NCI-H2029 (cell line): ENCODE measurements at places on chromosomes 2 and 18.

DNA sequence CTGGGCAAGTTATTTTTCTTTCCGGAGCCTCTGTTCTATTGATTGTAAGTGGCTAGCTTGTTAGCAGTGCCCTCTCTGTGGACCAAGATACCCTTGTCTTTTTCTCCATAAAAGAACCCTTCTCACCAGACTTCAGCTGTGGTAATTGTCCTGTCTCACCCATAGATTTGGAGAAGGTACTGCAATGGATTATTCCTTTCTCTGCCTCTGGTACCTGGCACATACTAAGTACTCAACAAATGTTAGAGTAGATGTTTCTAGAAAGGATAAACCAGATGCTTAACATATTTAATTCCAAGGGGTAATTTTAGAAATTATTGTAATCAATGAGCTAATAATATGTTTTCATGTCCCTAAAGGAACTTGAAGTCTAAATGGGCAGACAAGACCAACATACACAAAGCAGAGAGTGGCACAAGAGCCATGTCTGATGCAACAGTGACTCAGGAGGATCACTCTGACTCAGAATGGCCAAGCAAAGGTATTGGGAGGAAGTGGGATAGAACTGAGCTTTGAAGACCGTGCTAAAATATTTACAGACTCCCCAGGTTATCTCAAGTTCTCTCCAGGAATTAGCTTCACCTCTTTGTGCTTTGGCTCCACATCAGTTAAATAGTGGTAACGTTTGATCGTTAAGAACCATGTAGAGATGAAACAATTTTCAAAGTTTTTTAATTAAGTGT is 129.7 kb upstream of the OSR1 start:
- DNase-seq, result no peak

- peak; percentile 83 for DNase-seq
These were observed 901 bp downstream of the ICA1L start for GRCh38 chr2:202870431-202871299.

DNA sequence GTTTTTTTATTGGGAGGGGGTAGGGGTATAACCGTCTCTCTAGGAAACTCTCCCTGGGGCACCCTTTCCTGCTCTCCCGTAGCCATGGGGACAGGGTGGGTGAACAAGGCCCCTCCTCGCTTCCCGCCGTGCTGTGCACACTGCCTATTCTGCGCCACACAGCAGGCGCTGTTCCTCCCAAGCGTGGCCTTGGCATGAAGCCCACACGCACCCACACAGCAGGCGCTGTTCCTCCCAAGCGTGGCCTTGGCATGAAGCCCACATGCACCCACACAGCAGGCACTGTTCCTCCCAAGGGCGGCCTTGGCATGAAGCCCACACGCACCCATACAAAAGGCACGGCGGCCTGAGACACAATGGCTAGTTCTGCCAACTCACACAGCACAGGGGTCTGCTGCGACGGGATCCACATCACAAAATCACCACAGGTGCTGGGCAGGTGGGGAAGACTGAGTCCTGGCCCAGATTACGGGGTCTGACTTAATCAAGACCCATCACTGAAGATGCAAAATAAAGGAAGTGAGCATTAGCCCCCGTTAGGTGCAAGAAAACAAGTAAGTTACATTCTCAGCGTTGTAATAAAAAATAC is 46.6 kb upstream of the TPO start:
- peak; percentile 63 for DNase-seq

- DNase-seq, result no peak
These were observed 67.1 kb upstream of the YWHAQ start for GRCh38 chr2:9697909-9698308.

DNA sequence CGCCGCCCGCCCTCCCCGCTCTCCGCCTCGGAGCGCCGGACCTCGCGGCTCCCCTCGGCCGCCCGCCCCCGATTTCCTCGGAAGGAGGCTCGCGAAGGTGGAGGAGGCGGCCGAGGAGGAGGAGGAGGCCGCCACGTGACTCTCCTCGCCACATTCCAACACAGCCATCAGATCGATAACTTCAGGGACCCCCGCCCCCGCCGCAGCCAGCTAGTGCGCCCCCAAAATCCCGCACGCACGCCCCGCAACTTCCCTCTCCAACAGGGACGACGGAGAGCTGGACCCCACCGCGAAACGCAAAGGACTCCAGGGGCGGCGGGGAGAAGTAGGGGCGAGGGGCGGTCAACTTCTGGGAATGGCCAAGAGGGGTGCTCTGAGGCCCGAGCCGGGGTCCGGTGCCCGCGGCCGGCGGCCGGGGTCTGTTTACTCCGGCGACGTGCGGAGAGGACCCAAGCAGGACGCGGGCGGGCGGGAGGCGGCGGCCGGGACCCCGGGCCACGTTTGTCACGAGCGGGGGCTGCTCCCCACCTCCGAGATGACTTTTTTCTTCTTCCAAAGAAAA is 2.0 kb downstream of the ZNF521 start:
- no peak for DNase-seq

DNA sequence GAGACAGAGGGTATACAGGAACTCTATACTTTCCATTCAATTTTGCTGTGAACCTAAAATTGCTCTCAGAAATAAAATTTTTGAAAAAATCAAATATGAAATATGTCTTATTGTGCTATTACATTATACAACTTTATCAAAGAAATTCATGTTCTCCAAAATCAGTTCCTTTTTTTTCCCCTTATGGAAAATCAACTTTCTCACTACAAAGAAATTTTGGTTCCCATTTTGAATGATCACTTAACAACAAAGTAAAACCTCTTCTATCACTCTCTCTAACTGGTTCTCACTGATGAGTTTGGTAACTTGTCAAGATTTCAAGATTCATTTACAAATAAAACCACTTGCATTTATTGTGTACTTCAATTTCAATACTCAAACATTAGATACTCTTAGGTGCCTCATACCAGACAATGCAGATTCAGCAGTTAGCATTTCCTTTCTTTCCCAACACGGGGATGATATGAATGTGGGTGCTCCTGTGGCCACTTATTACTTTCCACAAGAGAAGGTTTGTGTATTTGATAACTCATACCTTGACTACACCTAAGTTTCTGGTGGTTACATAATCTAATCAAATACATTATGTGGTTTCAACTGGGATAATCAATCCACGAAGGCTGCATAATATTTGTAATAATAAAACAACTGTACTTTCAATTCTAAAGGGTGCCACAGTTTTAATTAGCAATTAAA is 6.4 kb downstream of the PSME4 start:
- DNase-seq, result no peak

DNA sequence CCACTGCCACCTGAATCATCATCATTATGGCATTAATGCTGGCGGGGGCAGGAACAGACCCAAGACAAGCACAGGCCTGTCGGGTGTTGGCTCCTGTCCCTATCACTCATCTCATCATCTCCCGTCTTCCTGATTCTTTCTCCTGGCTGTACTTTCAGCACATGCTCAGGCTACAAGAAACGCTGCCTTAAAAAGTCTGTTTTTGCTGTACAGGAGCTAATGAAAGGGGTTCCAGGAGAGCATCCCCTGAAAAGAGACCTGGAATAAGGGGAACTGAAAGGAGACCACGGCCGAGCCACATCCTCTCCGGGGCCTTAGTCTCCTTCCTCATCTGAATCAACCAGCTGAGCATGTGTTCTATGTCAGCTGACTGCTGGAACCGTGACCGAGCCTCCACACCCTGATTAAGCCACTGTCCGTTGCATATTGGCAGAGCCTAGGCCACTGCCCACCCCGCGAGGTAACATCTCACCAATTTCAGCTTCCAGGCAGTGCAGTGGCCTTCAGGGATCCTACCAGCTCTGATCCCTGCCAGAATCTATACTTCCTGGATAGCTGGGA is 62.6 kb downstream of the DNMT3A start:
- no peak for DNase-seq

GRCh38 chr2:150030436-150031190 is 443.0 kb upstream of the MMADHC start:
- DNase-seq, result peak; percentile 3

DNA sequence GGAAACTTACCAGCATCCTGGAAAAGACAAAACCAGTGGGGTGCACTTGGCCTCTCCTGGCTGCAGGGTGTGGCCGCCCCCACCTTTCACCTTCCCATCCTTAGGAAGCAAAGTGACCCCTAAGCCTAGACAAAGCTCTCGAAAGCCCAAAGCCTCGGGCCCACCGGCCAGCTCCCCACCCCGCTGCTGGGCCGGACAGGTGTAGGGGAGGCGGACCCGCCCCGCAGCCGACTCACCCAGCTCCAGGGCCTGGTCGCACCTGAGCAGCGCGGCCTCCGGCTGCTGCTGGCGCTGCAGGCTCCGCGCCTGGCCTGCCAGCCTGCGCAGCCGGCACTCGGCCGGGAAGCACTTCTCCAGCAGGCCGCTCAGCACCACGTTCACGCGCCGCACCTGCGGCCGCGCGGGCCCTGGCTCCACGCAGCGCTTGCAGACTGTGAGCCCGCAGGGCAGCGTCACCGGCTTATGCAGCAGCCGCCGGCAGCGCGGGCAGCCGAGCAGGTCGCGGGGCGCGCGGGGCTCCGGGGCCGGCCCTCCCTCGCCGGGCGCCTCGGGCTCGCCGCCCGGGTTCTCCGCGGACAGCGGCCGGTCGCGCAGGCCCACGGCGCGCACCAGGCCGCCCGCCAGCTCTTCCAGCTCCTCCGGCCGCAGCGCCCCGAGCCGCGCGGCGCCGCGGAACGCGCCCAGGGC is 979 bp downstream of the LONRF2 start:
- peak; percentile 31 for DNase-seq

- no peak for DNase-seq
These were observed 275.9 kb downstream of the MREG start for GRCh38 chr2:215737477-215737876.

- DNase-seq, result no peak
These were observed 14.9 kb downstream of the HPCAL1 start for GRCh38 chr2:10317646-10318045.

GRCh38 chr2:151730262-151730975 is 3.9 kb downstream of the NEB start:
- peak; percentile 20 for DNase-seq

DNA sequence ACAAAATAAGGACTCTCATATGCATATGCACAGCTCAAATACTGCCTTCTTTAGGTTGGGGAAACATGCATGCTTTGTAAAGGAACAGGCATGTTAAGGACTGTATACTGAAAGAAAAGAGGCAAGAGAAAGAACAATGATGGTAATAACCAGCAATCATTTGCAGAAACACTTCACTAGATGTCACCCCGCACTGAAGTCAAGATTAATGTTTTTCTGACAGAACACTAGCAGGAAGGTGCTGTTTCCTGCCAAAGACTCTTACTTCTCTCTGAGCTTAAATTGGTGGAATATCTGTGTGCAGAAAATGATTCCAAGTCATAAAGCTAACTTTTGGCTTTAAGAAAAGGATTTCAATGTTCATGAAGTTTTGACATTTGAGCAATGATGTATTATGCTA is 19.3 kb upstream of the CSRNP3 start:
- DNase-seq, result no peak

- DNase-seq, result no peak
These were observed 17.6 kb upstream of the CD28 start for GRCh38 chr2:203688798-203689197.

- no peak for DNase-seq
These were observed 762 bp downstream of the VPS4B start for GRCh38 chr18:63421514-63421913.

DNA sequence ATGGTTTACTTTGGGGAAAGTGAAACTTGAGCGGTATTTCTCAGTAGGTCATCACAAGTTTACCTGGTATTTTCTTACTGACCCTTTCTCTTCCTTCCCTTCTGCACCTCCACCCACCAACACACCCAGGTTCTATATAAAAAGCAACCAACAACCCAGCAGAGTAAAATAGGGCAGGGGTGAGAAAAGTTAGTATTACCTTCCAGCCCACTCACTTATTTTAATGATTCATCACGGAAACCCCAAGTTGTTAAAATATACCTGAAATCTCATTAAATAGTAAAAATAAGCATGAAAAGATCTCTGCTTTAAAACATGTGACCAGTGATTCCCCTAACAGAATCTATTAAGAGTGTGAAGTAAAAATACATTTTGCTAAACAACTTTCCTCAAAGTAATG is 306.1 kb downstream of the ZEB2 start:
- no peak for DNase-seq

- no peak for DNase-seq
These were observed 28.6 kb upstream of the AP1S3 start for GRCh38 chr2:223865907-223866508.

- DNase-seq, result no peak
These were observed 37.0 kb downstream of the TGFA start for GRCh38 chr2:70516596-70516995.

DNA sequence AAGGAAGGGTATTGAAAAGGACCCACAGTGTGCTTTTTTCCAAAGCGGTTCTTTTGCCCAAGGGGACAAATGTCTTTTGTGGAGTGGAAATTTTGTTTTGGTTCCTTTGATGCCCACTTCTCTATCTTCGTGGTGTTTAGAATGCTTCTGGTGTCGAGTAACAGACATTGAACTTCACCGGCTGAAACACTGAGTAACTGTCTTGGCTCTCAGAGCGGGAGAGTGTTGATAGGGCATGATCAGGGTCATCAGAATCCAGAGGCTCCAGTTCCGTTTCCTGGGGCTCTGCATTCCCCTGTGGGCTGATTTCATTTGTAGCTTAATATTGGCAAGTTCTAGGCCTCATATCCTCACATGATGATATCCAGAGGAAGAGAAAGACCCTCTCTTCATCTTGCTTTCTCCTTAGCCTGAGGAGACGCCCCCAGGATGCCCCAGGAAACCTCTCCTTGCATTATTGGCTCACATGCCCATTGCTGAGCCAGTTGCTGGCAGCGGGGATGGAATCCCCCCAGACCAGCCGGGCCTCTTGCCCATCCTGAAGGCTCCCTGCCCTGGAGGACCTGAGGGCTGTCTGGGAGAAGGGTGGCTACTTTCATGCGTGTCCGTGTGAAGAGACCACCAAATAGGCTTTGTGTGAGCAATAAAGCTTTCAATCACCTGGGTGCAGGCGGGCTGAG is 27.9 kb upstream of the AGFG1 start:
- no peak for DNase-seq

- DNase-seq, result no peak
These were observed 179.7 kb downstream of the AGPS start for GRCh38 chr2:177572236-177572671.

GRCh38 chr2:45009928-45010701 is 863 bp upstream of the SIX2 start:
- peak; percentile 2 for DNase-seq

DNA sequence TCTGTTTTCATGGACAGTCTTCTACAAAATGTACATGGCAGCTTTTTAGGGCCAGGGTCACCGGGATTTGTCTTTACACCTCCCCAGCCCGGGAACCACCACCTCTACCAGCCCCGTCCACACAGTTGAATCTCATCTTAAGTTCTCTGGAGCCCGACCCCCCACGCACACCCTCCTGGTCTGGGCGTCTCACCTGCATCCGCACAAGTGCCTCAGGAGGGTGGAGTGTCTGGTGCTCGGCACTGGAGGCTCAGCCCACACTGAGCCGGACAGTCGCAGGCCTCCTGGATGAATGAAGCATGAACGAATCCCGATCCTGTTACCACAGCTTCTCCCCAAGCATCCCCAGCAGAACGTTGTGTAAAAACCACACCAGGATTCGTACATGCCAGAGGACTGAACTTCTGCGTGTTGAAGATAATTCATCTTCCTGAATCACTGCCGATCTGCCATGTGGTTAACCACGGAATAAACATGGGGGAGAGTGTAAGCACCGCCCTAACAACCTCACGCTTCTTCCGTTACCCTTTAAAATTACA is 162.0 kb downstream of the RTP5 start:
- no peak for DNase-seq

GRCh38 chr2:237440819-237441281 is 26.9 kb upstream of the COL6A3 start:
- no peak for DNase-seq

- DNase-seq, result no peak
These were observed 652.2 kb downstream of the LRRTM4 start for GRCh38 chr2:76870011-76870410.
